ENCODE measurements at places on chromosomes 7 and 10.

GRCh38 chr10:51397244-51397643, 302.2 kb downstream of the CSTF2T start:
- DNase-seq, result no peak

DNA sequence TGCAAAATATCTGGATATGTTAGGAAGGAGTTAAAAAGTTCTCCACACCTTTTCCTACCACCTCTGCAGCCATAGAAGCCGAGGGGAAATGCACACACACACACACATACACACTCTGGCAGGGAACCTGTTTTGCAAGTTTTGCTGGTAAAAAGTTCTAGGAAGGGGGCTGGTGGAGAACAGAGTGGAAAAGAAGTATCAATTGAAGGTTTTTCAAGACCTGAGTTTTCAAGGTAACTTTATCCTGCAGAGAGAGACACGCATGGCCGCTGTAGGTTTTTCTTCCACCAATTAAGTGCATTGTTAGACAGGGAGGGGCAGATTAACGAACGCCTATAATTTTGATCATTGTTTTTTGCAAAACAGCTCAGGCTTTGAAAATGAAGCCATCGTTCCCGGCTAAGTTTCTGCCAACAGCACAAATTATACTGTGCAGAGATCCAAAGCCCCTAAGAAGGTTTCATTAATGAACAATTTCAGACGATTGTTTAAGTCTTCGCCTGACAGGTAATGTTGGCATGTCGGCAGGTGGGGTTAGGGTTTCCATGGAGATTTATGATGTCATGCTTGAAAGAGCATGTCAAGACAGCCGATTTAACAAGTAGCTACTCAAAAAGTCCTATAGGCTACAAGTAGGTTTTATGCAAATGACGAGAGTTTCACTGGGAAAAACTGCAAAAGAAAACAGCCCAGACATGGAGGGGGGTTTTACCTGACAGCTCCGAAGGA, 29.7 kb downstream of the KIAA1217 start:
- DNase-seq, result no peak

- DNase-seq, result peak; percentile 97
Measured at GRCh38 chr7:25854608-25855497, 297.1 kb upstream of the NFE2L3 start.

DNA sequence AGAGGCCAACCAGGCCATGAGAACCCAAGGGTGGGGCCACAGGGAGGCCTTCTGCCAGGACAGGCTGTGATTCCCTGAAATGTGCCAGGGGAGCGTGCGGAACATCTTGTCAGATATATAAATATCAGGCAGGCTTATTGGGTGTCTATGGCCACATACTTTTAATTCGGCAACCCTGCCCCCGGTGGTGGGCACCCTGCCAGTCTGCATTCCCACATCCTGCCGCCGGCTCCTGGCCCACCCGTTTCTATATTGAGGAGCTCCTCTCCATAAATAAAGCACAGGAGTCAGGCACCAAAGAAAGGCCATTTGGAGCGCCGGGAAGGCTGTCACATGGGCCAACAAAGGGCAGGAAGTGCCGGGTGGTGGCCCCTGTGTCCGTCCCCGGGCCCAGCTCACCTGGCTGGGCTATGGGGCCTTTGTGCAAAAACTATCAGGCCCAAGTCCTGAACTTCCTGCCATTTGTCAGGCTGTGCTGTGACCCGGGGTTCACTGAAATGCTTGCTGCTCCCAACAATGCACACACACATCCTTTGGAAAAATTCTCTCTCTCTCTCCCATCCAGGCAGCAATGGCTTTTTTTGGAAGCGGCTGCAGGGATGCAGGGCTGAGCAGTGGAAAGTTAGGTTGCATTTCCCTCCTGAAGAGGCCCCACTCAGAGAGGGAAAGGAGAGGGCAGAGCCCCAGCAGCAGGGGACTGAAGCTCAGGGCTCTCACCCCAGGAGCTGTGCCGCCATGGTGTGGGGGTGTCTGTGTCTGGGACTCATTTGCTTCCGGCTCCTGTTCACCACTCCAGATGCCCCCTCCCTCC, 25.0 kb upstream of the PODXL start:
- DNase-seq, result no peak

- DNase-seq, result no peak
Measured at GRCh38 chr7:134660242-134660785, 13.7 kb downstream of the BPGM start.

GRCh38 chr10:93596539-93596938, 4.5 kb downstream of the RBP4 start:
- DNase-seq, result no peak

- peak; percentile 87 for DNase-seq
Measured at GRCh38 chr10:119306514-119306951, 99.2 kb downstream of the GRK5 start.

DNA sequence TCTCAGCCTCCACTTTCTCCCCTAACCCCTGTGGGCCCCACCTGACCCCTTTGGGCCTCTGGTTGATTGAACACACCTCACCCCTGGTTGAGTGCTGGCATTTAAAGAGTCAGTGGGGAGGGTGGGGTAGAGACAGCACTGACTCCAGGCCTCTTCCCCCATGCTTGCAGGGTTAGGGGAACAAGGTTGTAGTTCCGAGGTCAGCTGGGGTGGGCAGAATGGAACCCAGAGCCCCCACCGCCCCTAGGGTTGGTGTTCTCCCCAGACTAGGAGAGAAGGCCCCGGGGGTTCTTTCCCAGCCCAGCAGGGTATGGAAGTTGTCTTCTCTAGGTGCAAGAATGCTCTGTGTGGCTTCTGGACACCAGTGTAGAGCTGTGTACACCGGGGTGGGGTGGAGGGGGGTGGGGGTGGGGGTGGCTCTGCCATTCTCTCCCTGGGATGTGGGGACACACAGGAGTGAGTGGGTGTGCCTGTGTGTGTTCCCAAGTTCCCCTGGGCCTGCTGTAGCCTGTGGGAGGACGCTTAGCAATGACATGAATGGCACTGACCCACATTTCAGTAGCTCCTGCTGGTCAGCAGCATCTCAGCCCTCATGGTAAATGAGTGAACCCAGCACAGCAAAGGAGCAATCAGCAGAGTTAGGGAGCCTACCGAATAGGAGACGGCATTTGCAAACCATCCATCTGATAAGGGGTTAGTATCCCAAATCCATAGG, 33.6 kb downstream of the PRF1 start:
- no peak for DNase-seq

GRCh38 chr7:155164316-155164715, 94.2 kb downstream of the HTR5A start:
- DNase-seq, result no peak

GRCh38 chr10:120732067-120732466, 119.1 kb upstream of the WDR11 start:
- no peak for DNase-seq

- DNase-seq, result no peak
Measured at GRCh38 chr7:2299131-2299829, 15.0 kb downstream of the SNX8 start.

DNA sequence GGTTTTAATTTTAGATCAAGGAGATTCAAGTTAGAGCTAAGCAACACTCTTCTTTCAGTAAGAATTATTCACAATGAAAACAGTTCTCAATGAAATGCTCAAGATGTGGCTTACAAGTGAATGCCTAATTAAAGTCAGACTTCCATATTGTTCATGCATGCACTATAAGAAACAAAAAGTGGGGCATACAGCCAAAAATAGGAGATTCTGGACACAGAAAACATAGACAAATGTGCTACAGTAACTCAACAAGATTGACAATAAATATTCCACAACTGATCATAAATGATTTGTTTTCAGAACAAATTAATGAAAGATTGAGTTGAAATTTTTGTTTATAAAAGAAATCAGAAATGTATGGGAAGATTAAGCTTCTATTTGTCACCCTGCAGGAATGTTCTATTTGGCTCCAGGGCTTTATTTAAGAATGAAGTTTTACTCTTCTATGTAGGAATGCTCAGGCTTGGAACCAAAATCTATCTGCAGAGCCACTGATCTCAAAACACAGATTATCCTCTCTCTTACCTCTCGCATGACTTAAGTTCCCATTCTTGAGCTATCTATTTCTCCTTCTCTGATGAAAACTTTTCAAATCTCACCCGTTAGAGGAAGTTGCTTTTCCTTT, 89.0 kb upstream of the PIP4K2A start:
- no peak for DNase-seq

DNA sequence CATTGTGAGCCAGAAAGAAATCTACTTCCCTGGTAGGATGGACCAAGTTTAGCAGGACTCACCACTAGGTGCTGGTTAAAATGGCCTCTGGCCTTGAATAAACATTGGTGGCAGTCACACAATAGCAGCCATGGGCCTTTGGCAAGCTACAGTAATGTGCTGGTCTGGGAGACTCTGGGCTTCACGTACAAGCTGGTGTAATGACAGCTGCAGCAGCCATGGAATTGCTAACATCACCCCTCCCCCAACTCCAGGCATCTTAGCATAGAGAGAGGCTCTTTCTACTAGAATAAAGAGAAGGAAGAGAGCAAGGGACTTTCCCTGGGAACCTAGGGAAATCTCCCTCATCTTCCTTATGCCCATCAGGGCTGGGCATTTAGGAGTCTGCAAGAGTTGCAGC, 205.1 kb upstream of the SEMA3A start:
- no peak for DNase-seq

- DNase-seq, result no peak
Measured at GRCh38 chr7:116583653-116584052, 58.8 kb downstream of the CAV1 start.

Data from Jurkat, Clone E6-1 (cell line).